ENCODE measurements at places on chromosomes 2 and 18. TPM values are rescaled to one million over a fixed set of nuclear protein-coding genes. Genes with fewer than 3 reads are reported as not detected.

- DNase-seq, result no peak
These were observed 5.9 kb downstream of the LBX2 start for GRCh38 chr2:74493546-74493945.

DNA sequence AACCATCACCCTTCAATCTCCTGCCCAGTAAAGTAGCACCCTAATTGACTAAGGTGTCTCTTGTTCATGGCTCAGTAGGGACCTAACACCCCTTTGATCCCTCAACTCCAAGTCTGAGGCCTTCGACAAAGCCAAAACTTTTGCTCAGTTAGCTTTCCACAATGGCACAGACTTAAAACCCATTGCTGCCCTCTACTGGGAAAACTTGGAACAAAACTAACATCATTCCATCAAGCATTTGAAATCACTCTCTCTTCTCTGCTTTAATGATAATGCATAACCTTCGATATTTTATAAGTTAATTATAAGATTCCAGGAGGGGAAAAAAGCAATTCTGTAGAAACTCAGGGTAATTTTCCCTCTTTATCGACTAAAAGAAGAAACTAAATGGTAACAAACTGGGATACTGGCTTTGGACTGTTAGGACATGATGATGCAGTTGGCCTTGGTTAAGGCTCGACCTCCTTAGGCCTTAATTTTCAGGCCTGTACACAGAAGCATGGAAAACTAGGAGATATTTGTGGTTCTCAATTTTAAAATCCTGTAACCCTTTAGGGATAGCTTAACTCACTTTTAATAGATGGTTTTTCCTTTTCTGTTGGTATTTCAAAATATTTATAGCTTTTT is 127.8 kb downstream of the STK39 start:
- no peak for DNase-seq

DNA sequence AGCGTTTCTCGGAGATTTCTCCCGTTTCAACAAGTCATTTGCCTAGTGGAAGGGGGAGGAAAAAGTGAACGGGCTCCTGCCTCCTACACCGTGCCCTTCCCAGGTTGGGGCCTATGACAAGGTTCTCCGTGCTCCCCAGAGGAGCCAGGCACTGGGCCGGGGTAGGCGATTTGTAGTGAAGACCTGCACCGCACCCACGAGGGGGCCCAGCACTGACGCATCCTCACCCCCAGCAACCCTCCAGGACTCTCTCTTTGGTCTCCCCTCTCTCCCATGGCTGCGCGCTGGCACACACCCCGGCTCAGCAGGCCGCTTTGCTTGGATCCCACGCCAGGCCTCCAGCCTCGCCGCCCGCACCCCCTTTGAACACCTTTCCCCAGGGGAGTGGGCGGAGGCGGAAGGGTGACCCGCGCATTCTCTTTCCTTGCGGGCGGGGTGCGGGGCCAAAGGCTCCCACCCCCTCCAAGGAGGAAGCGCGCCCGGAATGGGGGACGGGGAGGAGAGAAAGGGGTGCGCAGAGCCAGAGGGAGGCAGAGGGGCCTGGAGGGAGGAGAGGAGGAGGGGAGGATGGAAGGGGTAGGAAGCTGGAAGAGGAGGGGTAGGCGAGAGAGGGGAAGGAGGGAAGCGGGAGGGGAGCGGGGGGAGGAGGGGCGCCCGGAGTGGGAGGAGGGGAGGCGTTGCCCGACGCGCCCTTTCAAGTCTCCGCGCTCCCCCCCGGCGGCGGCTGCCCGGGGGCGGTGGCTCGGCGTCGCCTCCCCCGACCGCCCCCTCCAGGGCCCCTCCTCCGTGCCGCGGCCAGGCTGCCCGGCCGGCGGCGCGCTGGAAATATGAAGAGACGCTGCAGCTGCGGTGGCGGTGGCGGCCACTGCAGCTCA is at the start of gene APCDD1:
TSS of gene APCDD1 (plus strand) at position 830 of the 875 bp plus-strand sequence. CDS start 347 bp downstream, outside the sequence.
- DNase-seq, result no peak

GRCh38 chr18:33720133-33720532 is 142.1 kb downstream of the ASXL3 start:
- DNase-seq, result no peak

DNA sequence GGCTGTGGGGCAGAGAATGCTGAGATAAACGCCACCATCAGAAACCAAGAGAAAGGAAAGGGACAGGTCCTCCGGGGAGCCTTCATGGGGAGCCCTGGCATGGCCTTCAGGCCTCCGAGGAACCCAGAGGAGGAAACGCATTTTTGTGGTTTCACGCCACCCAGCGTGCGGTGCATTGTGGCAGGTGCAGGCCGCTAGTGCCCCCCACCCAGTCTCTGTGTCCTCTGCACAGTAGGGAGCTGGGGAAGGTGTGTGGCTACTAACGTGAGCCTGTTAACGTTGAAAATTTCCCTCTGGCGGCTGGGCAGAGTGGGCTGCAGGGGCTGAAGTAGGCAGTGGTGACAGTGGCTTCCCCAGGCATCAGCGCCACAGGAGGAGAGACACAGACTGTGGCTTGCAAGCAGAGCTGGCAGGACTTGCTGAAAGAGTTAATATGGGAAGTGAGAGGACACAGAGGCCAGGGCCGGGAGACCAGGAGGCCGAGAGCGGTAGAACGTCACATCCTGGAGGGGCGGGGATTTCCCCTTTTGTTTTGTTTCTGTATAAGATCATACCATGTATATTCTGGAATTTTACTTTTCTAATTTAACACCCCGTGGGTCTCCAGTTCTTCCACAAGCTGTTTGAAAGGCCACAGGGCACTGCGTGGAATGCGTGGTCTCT is 166.9 kb downstream of the GBX2 start:
- no peak for DNase-seq

- no peak for DNase-seq
These were observed 99.7 kb downstream of the ARHGEF4 start for GRCh38 chr2:130936451-130936850.

- DNase-seq, result no peak
These were observed 1054.2 kb upstream of the CRIM1 start for GRCh38 chr2:35301369-35301768.

- no peak for DNase-seq
These were observed 160.8 kb downstream of the TGIF1 start for GRCh38 chr18:3610813-3611212.

The PROKR1 gene
- total RNA-seq, result 0.69 TPM

The DAW1 gene
- 0.16 TPM for total RNA-seq

The ARHGEF33 gene
- 2.1 TPM for total RNA-seq

The SCN2A gene
- total RNA-seq, result 5.3 TPM

Measured in urinary bladder (tissue), 4 donors.